ENCODE measurements at places on chromosomes 5 and 9.
A peak's percentile ranks its signal among the peaks of the same experiment; 100 is the strongest.

- no peak for DNase-seq
Observed at GRCh38 chr5:68449380-68449779, 233.8 kb downstream of the PIK3R1 start.

DNA sequence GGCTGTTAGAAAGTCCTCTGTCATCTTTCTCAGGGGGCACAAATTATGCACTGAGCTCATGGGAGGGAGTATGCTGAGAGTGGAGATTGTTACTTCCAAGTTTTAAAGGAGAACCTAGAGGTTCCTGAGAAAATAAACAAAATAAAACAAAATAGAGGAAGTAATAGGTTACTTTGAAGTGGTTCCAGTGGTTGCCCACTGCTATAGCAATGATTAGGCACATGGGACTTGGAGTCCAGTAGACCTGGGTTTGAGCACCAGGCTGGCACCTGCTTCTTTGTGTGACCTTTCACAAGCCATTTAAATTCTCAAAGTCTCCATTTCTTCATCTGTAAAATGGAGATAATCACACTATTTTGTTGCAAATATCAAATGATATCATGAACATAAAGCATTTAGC, 13.8 kb upstream of the CDC23 start:
- DNase-seq = no peak

- DNase-seq = no peak
Observed at GRCh38 chr9:26603617-26604016, 289.0 kb downstream of the CAAP1 start.

DNA sequence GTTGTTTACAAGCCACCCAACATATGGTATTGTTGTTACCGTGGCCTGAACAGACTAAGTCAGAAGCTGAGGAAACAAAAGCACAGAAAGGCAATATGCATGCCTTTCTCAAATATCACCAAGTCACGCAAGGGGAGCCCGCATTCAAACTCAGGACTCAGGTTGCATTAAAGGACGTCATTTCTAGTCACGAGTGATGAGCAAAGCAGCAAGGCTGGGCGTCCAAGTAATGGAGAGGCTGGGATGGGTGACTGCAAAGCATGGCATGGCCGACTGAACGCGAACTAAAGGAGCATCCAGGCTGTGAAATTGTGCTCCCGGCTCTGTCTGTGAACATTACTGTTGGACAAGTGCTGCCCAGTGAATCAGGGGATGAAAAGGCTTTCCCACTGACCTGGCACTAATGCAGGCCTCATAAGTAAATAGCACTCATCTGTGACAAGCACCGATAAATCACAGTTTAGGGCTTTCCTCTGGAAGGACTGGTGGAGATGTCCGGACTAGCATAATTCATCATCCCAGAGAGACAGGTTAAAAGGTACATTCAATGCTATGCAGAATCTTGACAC, 202.8 kb downstream of the SPOCK1 start:
- DNase-seq = no peak

GRCh38 chr5:136033848-136034247, 5.1 kb downstream of the TGFBI start:
- DNase-seq = no peak

DNA sequence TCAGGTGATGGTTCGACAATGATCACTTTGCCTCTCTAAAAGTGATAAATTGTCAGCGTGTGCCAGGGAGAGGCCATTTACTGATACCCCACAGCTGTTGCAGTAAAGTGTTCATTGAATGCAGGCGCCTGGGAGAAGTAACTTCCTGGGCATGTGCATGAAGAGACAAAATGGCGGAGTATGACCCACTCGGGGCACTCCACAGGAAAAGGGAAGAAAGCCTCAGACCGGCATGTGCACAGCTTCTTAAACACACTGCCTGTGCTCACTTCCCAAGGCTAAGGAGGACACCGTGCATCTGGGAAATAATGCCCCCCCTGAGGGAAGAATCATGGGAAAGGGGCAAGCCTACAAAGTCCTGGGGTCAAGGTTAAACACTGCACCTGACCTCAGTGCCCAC, 329.5 kb downstream of the ICE1 start:
- DNase-seq = no peak

GRCh38 chr5:1930501-1930879, 47.8 kb upstream of the IRX4 start:
- peak; percentile 47 for DNase-seq

DNA sequence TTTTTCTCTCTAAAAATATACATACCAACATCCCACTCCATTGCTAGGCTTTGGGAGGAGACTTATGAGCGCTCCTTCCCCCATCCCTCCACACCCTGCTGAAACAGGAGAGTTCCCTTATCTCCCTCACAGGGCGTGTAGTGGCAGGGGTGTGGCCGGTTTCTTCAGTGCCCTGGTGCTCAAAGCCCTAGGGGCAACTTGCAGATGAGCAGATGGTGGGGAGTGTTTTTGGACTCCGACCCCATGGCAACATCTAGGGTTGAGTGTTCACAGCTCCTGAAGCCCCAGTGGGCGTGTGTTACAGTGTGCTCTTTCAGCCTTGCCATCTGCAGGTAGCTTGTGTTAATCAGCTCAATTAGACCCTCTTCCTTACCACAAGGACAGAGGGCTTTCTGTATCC, 409.5 kb downstream of the MAT2B start:
- no peak for DNase-seq

GRCh38 chr5:145562931-145563330, 272.2 kb downstream of the PRELID2 start:
- no peak for DNase-seq

GRCh38 chr9:83384214-83384613, 154.0 kb downstream of the FRMD3 start:
- DNase-seq = no peak

GRCh38 chr5:107090506-107090905, 580.2 kb downstream of the EFNA5 start:
- DNase-seq = no peak

GRCh38 chr5:933251-933861, 40.7 kb downstream of the TRIP13 start:
- no peak for DNase-seq

- DNase-seq = no peak
Observed at GRCh38 chr5:34042321-34042720, 692 bp downstream of the C1QTNF3 start.

- no peak for DNase-seq
Observed at GRCh38 chr9:130565792-130566191, 13.6 kb upstream of the FUBP3 start.

- DNase-seq = peak; percentile 7
Observed at GRCh38 chr5:118253225-118254061, 734.9 kb downstream of the DTWD2 start.

- DNase-seq = no peak
Observed at GRCh38 chr9:11356067-11356466, 743.3 kb upstream of the PTPRD start.

DNA sequence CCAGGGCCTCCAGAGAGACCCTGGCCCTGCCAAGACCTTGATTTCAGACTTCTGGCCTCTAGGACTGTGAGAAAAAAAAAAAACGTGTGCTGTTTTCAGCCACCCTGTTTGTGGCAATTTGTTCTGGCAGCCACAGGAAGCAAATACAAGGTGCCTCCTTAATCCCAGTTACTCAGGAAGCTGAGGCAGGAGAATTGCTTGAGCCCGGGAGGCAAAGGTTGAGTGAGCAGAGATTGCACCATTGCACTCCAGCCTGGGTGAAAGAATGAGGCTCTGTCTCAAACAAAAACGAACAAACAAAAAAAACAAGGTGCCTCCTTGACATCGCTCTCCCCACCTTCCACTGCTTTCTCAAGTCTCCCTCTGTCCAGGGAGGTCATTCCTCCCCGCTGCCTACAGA, 98.0 kb downstream of the GABBR2 start:
- DNase-seq = no peak

GRCh38 chr9:97904725-97905124, 17.6 kb downstream of the TRMO start:
- no peak for DNase-seq

- DNase-seq = no peak
Observed at GRCh38 chr9:90421786-90422185, 220.8 kb downstream of the DIRAS2 start.

GRCh38 chr5:83516377-83516776, 44.8 kb downstream of the VCAN start:
- no peak for DNase-seq

GRCh38 chr5:8363138-8363537, 494.2 kb downstream of the MTRR start:
- DNase-seq = no peak

GRCh38 chr9:137463931-137464290, 4.8 kb upstream of the NSMF start:
- DNase-seq = no peak

GRCh38 chr9:115923903-115924668, 229.5 kb upstream of the PAPPA start:
- no peak for DNase-seq

DNA sequence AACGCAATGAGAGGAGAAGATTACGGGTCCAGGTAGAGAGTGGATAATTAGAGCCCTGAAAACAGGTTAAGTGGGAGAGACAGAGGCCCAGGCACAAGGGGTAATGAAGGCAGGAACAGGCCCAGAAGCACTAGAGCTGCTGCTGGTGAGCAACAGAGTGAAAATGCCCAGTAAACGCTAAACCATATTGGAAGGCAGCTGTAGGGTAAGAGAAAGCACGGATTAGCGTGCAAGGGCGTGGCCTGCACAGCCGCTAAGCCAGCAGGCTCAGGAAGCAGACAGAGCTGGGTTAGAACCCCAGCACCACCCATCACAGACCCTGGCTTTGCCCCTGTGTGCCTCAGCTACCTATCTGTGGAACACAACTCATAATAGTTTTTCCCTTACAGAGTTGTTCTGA, 93.2 kb downstream of the PAX5 start:
- DNase-seq = no peak

DNA sequence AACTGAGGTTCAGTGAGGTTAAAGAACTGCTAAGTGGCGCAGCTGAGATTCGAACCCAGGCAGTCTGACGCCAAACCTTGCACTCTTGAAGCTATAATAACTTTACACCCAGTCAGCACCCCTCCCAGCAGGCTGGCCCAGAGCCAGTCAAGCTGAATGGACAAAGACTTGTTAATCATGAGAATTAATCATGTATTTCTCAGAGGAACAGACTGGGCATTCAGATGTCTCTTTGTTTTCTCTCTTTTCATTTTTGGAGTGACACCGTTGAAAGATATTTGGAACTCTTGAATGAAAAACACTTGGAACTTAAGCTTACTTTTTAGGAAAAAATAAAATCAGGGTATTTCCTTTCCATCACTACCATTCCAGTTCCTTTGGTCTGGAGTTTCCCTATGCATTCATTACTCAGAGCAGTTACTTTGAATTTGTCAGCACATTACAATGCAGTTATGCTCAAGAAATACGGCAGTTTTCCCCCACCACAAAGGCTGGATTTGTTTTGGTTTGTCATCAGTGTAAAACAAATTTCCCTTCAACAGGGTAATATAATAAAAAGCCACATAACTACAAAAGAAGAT, 22.6 kb upstream of the MAMDC2 start:
- no peak for DNase-seq

- no peak for DNase-seq
Observed at GRCh38 chr9:89008744-89009545, 17.7 kb downstream of the S1PR3 start.

DNA sequence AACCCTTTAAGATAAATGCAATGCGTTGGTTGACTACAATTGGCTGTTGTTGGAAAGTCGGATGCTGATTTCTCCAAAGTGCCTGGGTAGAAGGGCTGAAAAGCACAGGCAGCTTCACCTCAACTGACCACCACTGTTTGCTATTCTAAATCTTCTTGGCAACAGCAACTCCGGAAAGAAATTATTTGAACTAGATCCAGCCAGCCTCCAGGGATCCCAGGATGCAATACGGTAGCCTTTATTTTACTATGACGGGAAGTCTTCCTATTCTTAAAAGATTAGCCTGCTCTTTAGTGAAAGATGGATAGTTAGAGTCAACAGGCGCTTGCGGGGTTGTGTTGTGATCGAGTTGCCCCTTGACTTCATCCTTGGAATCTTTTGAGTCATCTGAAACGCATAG, 78.6 kb upstream of the KLF9 start:
- no peak for DNase-seq

DNA sequence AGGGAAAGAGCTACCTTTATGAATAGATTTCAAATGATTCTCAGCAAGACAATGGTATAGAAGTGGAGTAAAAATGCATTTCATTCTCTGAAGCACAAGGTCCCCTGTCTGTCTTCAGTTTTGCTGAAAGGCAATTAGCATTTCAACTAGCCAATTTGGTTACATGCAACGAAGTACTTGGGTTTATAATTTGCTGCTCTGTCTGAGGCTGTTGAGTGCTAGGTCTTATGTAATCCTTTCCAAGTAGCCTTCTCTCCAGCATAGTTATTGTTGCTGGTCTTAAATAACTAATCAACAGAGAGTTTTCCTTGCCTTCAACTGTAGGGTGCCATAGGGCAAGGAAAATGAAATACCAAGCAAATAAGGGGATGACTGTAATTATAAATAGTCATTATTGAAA, 4.5 kb downstream of the ADGRV1 start:
- peak; percentile 69 for DNase-seq

DNA sequence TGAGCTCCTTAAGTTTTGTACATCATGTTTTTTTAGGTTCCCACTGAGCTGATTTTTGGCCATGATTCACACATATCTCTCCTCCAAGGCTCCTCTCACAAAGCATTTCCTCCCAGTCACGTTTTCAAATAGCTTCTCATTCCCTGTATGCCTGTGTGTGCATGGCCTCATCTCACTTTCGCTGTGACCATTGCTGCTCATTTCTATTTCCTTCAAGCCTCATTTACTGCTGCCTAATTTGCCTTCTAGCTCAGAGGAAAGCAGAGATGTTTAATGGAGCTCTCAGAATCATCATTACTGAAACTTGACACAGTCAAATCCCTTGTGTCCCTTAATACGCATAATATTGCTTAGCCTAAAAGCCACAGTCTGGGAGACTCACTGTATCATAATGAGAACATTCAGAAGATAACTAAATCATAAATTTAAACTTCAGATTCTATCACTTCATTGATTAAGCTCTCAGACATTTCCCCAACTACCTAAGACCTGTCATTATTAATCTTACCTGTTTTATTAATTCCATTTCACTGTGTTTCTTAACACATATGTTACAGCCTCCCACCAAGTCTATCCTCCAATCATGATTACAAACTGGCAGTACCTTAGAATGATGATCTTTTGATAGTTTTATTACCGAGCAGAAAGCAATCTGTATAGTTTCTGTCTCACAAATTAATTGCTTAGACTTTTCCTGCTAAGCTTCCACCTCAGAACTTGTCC, 278.3 kb upstream of the PTGER4 start:
- DNase-seq = no peak

DNA sequence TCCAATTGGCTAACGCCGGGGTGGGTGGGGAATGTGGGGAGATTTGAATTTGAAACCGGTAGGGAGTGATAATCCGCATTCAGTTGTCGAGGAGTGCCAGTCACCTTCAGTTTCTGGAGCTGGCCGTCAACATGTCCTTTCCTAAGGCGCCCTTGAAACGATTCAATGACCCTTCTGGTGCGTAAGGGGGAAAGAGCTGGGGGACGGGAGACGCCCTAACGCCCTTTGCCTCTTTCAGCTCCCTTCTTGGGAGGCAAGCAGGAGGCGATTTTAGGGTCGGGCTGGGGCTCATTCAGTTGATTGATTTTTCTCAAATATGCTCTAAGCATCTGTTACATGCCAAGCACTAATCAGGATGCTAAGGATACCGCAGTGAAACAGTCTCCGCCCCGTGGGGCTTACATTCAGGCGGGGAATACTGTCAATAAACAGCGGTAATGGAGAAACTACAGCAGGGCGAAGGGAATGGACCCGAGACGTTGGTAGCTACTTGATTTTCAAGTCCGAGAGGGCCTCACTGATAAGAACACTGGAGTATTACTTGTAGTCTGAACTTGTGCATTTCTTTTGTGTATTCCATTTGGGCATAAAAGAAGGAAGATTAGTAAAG, at the start of gene HMMR:
Gene HMMR (plus strand): TSS at position 71 of the 610 bp plus-strand sequence. CDS start 61 bp downstream, at position 132.
- DNase-seq = no peak
